Left lung (tissue), 14 donors: ENCODE measurements at places on chromosomes 16 and 17. TPM values are rescaled to one million over a fixed set of nuclear protein-coding genes. Genes with fewer than 3 reads are reported as not detected.

DNA sequence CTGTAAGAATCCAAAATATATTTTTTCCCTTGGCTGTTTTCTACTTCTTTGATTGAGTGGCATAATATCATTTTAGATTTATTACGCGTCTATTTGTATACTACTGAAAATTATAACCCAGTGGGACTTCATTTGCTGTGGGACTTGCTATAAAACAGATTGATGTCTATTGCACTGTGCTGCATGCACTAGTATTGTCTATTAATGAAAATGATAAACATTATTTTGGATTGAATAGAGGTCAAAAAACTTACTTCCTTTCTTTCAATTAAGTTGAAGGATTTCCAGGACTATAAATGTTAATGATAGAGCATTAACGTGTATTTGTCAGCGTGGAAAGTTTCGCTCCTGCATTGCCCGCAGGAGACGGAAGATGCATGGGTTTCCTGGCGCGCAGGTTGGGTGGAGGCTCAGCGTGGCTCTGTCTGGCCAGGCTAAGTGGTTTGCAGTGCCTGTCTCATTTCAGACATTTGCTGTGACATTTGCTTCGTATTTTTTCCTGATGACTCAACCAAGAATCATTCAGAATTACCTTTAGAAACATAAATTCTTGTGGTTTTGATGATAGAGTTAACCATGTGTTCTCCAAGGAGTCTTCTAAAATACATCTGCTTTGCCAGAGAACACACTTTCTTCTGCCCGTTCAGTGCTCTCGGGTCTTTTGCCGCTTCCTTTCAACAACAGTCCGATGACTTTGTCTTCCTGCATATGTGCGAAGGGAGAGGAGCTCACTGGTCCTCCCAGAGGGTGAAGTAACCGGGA is 216.7 kb downstream of the RPTOR start:
- no peak for DNase-seq

DNA sequence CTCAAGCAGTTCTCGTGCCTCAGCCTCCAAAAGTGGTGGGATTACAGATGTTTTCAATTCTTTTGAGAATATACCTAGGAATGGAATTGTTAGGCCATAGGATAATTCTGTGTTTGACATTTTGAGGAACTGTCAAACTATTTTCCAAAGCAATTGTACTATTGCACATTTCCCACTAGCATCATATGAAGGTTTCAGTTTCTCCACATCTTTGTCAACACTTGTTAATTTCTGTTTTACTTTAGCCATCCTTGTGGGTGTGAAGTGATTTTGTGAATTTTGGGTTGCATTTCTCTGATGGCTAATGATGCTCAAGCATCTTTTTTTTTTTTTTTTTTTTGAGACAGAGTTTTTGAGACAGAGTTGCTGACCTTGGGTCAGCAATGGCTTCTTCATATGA is 6.2 kb downstream of the NT5M start:
- no peak for DNase-seq

DNA sequence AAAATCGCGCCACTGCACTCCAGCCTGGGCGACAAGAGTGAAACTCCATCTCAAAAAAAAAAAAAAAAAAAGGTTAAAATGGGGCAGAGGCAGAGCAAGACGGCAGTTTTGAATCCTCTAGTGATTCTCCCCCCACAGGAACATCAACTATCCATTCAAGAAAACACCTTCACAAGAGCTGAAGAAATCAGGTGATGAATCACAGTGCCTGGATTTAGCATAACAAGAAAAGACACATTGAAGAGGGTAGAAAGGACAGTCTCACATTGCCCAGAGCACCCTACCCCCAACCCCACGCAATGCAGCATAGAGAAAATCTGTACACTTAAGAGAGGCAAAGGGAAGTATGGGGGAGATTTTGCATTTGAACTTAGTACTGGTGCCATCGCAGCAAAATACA is 28.8 kb upstream of the RNF43 start:
- DNase-seq: no peak

DNA sequence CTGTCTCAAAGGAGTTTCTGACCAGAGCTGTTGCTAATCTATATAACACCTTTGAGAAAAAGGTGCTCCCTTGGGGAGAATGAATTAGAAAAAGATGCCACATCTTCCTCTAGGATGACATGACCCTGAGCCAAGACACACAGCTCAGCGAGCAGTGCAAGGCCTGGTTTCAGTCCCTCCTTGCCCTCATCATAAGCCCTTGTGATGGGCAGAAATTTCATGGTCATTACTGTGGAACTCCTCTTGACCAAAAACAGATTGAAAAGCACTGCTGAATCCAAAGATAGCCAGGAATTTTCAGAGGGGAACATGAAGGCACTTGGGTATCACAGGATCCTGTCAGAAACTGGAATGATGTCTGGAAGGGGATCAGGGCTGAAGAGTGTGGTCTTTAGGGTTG is 74.1 kb upstream of the IRX6 start:
- DNase-seq: no peak

GRCh38 chr17:50467855-50468303 is 801 bp downstream of the CHAD start:
- no peak for DNase-seq

DNA sequence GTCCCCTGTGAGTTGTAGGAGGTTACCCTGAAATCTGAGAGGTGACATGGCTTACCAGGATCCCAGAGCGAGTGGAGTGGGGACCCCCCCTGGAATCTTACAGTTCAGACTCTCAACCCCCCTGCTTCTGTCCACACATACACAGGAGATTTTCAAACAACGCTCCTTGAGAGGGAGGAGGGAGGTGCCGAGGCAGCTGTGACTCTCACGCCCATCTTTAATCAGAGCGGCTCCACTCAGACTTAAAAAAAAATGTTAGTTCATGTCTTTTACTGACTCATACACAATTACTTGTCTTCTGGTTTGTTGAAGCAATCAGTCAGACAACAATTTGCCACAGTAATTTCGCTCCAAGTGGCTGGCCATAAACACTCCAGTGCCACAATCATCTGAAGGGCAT is 15.4 kb upstream of the TMEM220 start:
- no peak for DNase-seq

- peak; percentile 76 for DNase-seq
Measured at GRCh38 chr16:56849690-56850680, 15.0 kb upstream of the SLC12A3 start.

HOXB7 gene
- total RNA-seq: 3.0 TPM

GRCh38 chr16:64540434-64540833 is 581.4 kb downstream of the CDH11 start:
- no peak for DNase-seq

DNA sequence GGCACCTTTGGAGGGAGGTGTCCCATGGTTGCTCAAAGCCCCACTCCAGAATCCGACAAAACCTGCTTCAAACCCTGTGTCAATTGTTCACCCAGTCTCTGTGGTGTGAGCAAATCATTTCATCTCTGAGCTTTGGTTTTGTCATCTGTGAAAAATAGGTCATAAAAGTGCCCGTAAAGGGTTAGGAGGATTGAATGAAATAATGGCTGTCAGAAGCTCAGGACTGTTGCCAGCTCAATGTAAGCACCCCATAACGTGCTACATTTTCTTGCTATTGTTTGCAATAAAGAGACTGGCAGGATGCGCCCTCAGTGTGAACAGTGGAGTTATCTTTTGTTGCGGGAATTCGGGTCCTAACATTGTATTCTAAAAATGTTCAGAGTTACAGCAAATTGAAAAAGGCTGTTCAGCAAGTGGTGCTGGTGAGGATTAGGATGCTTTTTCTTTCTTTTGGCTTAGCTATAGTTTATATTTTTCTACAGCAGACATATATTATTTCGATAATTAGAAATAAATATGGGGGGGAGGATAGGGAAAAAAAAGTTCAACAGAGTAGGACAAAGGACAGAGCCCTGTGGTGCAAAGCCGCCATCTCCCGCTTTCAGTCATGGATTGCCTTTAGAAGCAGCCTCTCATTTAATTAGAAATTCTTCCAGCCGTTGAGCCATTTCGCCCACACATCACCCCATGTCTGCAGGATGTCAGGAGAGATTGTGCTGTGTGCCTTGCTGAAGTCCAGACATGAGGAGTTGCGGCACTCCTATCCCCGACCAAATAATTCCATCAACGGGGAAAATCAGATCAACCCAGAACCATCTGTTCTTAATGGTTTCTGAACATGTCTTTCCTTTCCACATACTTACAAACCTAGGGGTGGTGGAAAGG is 20.9 kb upstream of the PYY start:
- no peak for DNase-seq

PPM1D gene
- 17.1 TPM for total RNA-seq

DNA sequence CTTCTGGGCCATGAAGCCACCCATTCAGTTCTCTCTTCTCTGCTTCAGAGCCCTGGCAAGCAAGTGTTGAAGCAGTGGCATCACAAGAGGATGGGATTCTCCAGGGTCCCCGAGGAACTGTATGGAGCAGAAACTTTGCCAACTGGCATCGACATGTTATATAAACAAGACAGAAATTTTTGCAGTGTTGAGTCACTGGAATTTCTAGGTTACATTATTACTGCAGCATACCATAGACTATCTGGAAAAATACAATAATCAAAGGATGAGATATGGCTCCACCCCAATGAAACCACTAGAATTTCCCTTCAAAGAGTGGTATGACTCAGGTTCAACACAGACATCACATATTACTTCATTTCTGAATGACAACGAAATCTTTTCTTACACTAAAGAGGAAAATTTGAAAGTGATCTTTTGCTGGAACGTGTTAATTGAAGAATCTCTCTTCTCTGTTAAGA is 343.0 kb upstream of the DYNLRB2 start:
- DNase-seq: peak; percentile 68

DNA sequence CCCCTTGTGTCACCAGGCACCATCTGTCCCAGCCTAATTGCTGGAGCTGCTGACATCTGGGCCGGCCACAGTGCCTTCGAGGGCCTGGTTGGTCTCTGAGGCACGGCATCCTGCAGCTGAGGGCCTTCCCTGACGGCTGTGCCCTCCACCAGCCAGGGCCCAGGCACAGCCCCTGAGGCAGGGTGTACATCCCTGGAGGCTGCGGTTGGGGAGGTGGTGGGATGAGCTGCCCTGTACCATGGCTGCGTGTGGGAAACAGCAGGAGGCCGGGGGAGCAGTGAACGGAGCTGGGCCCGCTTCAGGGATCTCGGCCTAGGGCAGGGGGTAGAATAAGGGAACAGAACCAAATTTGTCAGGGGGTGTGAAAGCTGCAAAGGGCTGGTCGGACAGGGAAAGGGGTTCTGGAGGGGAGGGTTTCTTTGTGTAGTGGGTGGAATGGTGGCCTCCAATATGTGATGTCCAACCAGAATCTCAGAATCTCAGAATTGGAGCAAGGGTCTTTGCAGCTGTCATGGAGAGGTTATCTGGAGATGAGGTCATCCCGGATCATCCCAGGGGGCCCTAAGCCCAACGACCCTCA is 10.0 kb upstream of the SLC38A10 start:
- no peak for DNase-seq

DNA sequence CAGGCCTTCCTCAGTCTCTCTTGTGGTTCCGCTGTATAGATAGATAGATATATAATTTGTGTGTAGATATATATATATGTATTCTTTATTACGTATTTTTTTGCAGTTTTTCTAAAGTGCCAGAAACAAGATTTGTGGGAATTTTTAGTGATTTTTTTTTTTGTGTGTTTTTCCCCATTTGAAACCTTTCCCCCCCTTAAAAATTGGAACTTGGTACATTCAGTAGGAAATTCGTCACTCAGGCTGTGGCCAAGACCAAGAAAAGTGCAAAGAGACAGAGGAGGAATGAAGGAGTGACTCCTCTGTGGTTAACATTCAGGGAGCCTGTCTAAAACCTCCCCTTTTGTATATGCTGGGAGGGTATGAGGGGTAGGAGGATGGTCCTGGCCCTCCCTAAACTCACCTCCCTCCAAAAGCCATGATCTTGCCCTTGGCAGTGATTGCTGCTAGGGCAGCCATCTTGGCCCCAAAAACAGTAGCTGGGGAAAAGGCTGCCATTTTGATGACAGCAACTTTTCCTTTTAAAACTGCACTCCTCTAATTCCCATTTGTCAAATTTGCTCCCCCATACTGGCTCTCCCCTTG is 15.2 kb downstream of the CHRNB1 start:
- no peak for DNase-seq

PAFAH1B1 gene
- total RNA-seq: 135 TPM

DNA sequence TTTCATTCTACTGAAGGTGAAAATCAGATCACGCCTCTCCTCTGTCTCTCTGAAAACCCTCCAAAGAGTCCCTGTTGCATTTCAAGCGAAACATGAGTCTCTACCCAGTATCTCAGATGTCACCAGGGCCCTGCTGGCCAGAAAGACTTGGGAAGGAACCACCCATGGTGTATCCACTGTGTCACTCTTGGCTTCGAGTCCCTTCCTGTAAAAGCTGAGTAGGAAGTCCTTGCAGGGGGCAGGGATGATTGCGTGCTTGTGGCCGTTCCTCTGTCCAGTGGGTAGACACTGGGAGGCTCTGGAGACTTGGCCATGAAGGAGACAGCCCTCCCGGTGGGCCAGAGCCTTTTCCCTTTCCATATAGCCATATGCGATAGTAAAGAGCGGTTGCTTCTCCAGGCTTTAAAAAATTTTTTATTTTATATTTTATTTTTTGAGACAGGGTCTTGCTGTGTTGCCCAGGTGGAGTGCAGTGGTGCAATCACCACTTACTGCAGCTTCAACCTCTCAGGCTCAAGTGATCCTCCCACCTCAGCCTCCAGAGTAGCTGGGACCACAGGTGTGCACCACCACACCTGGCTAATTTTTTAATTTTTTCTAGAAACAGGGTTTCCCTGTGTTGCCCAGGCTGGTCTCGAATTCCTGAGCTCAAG is 19.0 kb upstream of the RMI2 start:
- DNase-seq: no peak

IRX6 gene
- 2.6 TPM for total RNA-seq

DNA sequence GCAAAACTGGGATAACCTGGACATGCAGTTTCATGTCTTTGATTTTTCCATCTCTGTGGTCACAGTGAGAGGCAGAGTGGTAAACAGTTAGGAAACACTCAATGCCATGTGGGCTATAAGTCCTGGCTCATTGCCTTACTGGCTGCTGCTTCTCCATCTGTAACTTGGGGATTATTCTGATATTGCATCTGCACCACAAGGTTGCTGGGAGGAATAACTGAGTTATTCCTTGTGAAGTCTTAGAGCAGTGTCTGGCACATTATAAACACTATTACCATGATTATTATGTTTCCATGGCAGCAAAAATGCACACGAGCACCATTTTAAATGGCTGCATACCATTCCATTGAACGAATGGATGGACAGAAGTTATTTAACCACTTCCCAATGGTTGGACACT is 111.7 kb upstream of the CDH5 start:
- DNase-seq: no peak

- no peak for DNase-seq
Measured at GRCh38 chr17:46162866-46163265, 30.4 kb downstream of the KANSL1 start.

- DNase-seq: peak; percentile 84
Measured at GRCh38 chr17:50479522-50480141, 972 bp downstream of the RSAD1 start.

- no peak for DNase-seq
Measured at GRCh38 chr17:39402890-39403605, 1.6 kb upstream of the FBXL20 start.

DNA sequence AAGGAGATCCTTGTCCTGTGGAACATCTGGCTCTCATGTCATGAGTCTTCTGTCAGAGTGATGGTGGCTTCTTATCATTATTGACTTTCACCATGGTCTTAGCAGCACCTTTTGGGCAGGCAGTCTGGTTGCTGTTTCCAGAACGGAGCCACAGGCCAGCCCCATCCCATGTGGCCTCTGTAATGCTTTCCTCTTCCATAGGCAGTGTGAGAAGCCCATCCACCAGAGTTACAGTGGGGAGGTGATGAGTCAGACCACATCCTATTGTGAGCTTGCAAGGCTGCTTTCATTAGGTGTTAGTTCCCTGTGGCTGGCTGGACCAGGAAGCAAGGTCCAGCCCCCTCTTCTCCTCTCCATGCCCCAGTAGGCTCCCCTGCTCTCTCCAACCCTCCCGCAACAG is 30.8 kb upstream of the SPACA3 start:
- no peak for DNase-seq

GRCh38 chr17:57600074-57600473 is 145.0 kb downstream of the CCDC182 start:
- no peak for DNase-seq
